Activated CD4-positive, alpha-beta T cell treated with anti-CD3 and anti-CD28 coated beads, Interleukin-2, amount 10 ng/mL, durations not matched to agents 24 days and 14 days (primary cell): ENCODE measurements at places on chromosomes 4 and X. TPM values are rescaled to one million over a fixed set of nuclear protein-coding genes. Genes with fewer than 3 reads are reported as not detected.

DNA sequence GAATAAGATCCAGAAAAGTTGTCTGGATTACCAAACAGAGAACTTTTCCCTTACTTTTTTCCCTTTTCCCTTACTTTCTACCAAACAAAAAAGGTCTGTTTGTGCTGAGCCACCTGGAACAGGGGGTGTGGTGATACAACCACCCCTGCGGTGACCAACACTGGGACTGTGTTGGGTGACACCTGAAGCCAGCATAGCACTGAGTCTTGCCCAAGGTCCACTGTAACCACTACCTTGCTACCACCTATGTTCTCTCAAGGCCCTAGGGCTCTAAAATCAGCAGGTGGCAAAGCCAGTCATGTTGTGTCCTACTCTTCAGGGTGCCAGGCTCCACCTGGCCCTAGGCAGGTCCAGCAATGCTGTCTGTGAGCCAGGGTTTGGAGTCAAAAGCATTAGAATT is 22.8 kb upstream of the UNC5C start:
- no peaks in the 10 kb centered on the region for H3K4me1 ChIP-seq
- no peak for DNase-seq
- H3K27me3 ChIP-seq = peaks cover 1% of the 10 kb centered on the region
- H3K27ac ChIP-seq = no peak overlapping the region
- H3K4me3 ChIP-seq = no peak overlapping the region
- no peaks in the 10 kb centered on the region for H3K36me3 ChIP-seq

GRCh38 chr4:66736606-66737005 is 808.7 kb downstream of the CENPC start:
- no peak for DNase-seq
- H3K27ac ChIP-seq = no peak overlapping the region
- H3K27me3 ChIP-seq = no peaks in the 10 kb centered on the region
- H3K4me1 ChIP-seq = no peaks in the 10 kb centered on the region
- H3K36me3 ChIP-seq = no peaks in the 10 kb centered on the region

DNA sequence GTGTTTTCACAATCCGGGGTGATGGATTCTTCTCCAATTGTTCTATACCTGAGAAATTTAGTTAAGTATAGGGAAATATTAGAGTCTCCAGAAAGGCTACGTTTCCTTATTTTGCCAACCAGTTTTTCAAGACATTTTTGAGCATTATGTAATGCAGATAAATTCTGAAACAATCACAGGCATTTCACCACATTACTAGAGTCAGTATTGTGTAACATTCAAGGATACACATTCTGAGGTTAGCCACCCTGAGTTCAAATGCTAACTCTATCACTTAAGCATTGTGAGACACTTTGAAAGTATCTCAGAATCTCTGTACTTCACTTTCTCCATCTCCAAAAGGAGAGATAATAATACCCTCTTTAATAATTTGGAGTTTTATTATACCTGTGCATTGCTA is 10.6 kb downstream of the SULT1B1 start:
- H3K4me1 ChIP-seq = no peaks in the 10 kb centered on the region
- no peaks in the 10 kb centered on the region for H3K27me3 ChIP-seq
- no peak overlapping the region for H3K4me3 ChIP-seq
- DNase-seq = no peak
- no peaks in the 10 kb centered on the region for H3K36me3 ChIP-seq

The SPANXA2 gene
- not detected in 2 replicates for total RNA-seq

DNA sequence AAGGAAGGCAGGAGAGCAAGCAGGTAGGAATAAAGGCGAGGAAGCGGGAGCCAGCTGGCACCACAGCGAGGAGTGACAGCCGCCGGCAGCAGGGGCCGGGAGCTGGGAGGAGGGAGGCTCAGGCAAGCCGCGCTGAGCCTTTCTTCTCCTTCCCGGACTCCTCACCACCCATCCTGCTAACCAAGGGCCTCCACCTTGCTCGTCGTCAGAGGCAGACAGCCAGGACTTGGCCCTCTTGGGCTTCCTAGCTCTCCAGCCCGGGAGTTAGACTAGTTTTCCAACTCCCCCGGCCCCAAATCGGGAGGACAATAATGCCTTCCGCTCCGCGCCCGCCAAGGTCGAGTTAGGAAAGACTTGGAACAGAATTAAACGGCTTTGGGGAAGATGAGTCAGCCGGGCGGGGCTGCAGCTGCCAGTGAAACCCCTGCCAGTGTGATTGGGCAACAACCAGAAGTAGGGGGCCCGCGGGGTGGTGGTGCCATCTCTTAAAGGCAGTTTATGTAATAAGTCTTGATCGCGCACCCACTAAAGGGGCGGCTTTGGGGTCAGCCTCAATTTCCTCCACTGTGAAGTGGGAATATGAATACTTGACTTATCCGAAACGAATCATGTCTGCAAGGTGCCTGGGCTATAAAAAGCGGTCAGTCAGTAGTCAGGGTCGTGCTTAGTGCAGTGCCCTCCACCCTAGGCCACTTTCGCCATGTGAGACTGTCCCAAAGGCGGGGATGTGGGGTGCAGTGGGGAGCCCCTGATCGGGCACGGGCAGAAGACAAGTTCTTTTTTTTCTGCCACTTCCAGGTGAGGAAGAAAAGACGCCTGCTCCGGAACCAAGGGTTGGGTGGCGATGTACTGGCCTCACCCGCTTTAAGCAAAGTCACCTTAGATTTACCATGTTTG is 6.7 kb upstream of the HSD17B10 start:
- peak overlapping the region; percentile 85 for H3K4me3 ChIP-seq
- H3K36me3 ChIP-seq = no peaks in the 10 kb centered on the region
- H3K27ac ChIP-seq = peak overlapping the region; percentile 82
- H3K4me1 ChIP-seq = peaks cover 30% of the 10 kb centered on the region

DNA sequence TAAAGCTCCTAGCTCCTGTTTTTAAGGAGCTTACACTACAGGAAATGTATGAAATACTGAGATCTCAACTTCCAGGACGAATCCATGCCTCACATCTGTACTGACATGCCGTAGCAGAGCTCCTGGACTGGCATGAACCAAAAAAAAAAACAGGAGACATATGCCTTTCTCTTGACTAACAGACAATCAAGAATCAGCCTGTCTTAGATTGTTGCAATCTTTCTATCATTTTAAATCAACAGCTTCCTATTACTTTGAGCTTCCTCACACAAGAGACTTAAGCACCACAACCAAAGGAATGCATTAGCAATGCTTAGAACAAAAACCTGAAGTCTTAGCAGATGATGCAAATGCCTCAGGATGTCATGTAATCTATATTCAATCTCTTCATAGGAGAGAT is 34.7 kb upstream of the AREG start:
- H3K27me3 ChIP-seq = no peaks in the 10 kb centered on the region
- H3K36me3 ChIP-seq = no peaks in the 10 kb centered on the region
- H3K27ac ChIP-seq = no peak overlapping the region
- H3K4me3 ChIP-seq = no peak overlapping the region
- DNase-seq = no peak

DNA sequence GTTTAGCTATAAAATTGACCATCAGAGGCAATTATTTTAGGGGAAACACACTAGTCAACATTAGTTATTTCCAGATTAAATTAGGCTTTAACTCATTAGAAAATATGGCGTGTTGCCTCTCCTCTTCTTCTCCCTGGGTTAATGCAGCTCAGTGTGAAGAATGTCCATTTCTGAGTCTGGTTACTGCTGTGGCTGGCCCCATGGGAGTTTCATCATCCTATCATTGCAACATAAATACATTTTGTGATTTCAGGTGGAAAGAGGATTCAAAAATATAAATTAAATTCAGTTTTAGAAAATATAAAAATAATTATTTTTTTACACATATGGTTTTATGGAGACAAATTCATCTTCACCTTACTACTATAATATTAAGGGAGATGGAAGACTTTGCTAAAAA is 288.5 kb upstream of the ARSJ start:
- H3K27ac ChIP-seq = no peak overlapping the region
- H3K27me3 ChIP-seq = no peaks in the 10 kb centered on the region
- no peak for DNase-seq
- no peaks in the 10 kb centered on the region for H3K36me3 ChIP-seq

DNA sequence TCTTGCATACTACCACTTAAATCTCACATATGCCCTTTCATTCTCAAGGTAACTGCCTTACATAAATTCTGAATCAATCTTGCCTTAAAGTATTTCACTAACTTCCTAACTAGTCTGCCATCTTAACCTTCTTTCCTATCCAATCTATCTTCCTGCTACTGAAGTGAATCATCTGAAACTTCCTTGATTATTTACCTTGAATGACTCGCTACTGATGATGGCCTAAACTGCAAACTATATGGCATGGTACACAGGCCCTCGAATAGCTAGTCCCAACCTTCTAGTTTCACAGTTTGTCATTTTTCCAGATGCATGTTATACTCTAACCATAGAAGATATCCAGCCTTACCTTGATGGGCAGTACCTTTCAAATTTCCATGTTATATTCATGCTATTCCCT is 19.9 kb downstream of the PHKA1 start:
- no peaks in the 10 kb centered on the region for H3K27me3 ChIP-seq
- no peaks in the 10 kb centered on the region for H3K4me1 ChIP-seq
- H3K36me3 ChIP-seq = peaks cover 2% of the 10 kb centered on the region
- H3K4me3 ChIP-seq = no peak overlapping the region
- no peak overlapping the region for H3K27ac ChIP-seq
- no peak for DNase-seq

- H3K27me3 ChIP-seq = peaks cover 2% of the 10 kb centered on the region
- H3K27ac ChIP-seq = no peak overlapping the region
- H3K4me3 ChIP-seq = no peak overlapping the region
- H3K36me3 ChIP-seq = no peaks in the 10 kb centered on the region
These were observed 47.6 kb downstream of the GRK4 start for GRCh38 chr4:3010998-3011397.

- no peaks in the 10 kb centered on the region for H3K36me3 ChIP-seq
- H3K27ac ChIP-seq = no peak overlapping the region
These were observed 370.3 kb upstream of the NOCT start for GRCh38 chr4:138645289-138645688.

The NAT8L gene
- total RNA-seq = 7.3 and 7.7 TPM in 2 replicates

DNA sequence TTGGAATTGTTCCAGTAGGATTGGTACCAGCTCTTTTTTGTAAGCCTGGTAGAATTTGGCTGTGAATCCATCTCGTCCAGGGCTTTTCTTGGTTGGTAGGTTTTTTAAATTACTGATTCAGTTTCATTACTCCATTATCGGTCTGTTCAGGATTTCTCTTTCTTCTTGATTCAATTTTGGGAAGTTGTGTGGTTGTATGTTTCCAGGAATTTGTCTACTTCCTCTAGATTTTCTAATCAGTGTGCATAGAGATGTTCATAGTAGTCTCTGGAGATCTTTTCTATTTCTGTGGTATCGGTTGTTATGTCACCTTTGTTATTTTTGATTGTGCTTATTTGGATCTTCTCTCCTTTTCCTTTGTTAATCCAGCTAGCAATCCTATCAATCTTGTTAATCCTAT is 248.7 kb downstream of the ARHGAP10 start:
- DNase-seq = no peak
- no peaks in the 10 kb centered on the region for H3K36me3 ChIP-seq
- no peak overlapping the region for H3K4me3 ChIP-seq
- no peak overlapping the region for H3K27ac ChIP-seq
- H3K27me3 ChIP-seq = peaks cover 1% of the 10 kb centered on the region

DNA sequence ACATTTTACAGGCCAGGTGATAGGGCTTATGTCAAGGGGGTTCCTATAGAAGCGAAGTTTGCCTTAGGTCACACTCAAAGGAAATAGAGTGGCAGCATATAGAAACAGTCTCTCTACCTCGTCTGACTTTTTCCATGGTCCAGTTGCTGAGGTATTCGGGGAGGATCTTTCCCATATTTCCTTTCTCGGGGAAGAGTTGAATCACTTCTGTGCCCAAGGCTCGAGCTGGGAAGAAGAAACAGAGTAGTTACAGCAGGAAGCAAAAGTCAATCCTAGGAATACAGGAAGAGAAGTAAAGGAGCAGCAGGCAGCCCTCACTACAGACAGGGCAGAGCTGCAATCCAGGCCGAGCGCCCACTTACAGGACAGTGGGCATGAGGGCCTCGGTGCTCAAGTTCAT is 26.7 kb upstream of the ELF4 start:
- peaks cover 28% of the 10 kb centered on the region for H3K36me3 ChIP-seq
- peaks cover 5% of the 10 kb centered on the region for H3K4me1 ChIP-seq
- H3K27ac ChIP-seq = no peak overlapping the region
- H3K4me3 ChIP-seq = no peak overlapping the region

- no peak for DNase-seq
- no peak overlapping the region for H3K4me3 ChIP-seq
- H3K36me3 ChIP-seq = no peaks in the 10 kb centered on the region
These were observed 728 bp upstream of the HGFAC start for GRCh38 chr4:3440979-3441500.
